Endodermal cell (in vitro differentiated cells): ENCODE measurements at places on chromosomes 5 and 9.

- no peaks in the 10 kb centered on the region for H3K27me3 ChIP-seq
- no peak overlapping the region for H3K27ac ChIP-seq
- peak; percentile 53 for DNase-seq
- H3K36me3 ChIP-seq: no peaks in the 10 kb centered on the region
Observed at GRCh38 chr5:114857941-114858551, 311.7 kb downstream of the TRIM36 start.

- DNase-seq: no peak
Observed at GRCh38 chr9:131727795-131728545, 11.9 kb downstream of the RAPGEF1 start.

GRCh38 chr9:122151267-122151828, 8.2 kb downstream of the NDUFA8 start:
- no peak overlapping the region for H3K27ac ChIP-seq
- no peaks in the 10 kb centered on the region for H3K27me3 ChIP-seq
- H3K4me1 ChIP-seq: no peaks in the 10 kb centered on the region
- H3K36me3 ChIP-seq: peaks cover 58% of the 10 kb centered on the region
- no peak overlapping the region for H3K4me3 ChIP-seq

GRCh38 chr5:157088342-157088990, 20.4 kb downstream of the HAVCR2 start:
- no peaks in the 10 kb centered on the region for H3K4me1 ChIP-seq
- H3K27ac ChIP-seq: no peak overlapping the region
- DNase-seq: no peak
- no peaks in the 10 kb centered on the region for H3K27me3 ChIP-seq
- no peak overlapping the region for H3K4me3 ChIP-seq
- no peaks in the 10 kb centered on the region for H3K36me3 ChIP-seq

DNA sequence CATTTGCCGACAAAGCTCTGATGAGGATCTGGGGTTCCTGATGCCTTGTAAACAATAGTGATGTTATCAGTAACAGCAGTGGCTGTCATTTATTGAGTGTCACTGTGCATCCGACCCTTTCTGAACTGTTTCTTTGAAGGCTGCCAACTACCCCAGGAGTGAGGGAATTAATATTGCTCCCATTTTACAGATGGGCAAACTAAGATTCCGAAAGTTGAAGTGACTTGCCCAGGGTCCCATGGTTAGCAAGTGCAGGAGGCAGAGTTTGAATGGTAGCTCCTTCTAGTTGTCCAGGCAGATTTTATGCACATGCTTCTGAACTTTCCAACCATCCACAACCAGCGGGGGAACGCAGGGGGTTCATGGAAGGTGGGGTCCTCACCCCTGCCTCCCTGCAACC, 81.9 kb downstream of the COL27A1 start:
- H3K36me3 ChIP-seq: peaks cover 37% of the 10 kb centered on the region
- DNase-seq: no peak
- no peaks in the 10 kb centered on the region for H3K27me3 ChIP-seq
- no peak overlapping the region for H3K27ac ChIP-seq
- H3K4me3 ChIP-seq: no peak overlapping the region
- H3K4me1 ChIP-seq: peaks cover 3% of the 10 kb centered on the region

GRCh38 chr9:98022447-98022846, 34.1 kb upstream of the NANS start:
- H3K4me3 ChIP-seq: no peak overlapping the region
- H3K4me1 ChIP-seq: no peaks in the 10 kb centered on the region
- DNase-seq: no peak

DNA sequence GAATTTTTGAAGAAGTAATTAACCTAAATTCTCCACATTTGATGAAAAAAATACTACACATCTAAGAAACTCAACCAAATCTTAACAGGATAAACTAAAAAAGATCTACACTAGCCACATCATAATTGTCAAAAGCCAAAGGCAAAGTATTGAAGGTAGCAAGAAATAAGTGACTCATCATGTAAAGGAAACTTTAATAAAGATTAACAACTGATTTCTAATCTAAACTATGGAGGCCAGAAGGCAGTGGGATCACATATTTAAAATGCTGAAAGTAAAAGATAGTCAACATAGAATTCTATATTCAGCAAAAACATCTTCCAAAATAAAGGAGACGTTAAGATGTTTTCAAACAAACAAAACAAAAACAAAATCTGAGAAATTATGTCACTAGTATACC, 2002.9 kb downstream of the MAT2B start:
- H3K27me3 ChIP-seq: no peaks in the 10 kb centered on the region
- no peaks in the 10 kb centered on the region for H3K4me1 ChIP-seq
- H3K36me3 ChIP-seq: no peaks in the 10 kb centered on the region
- no peak for DNase-seq

DNA sequence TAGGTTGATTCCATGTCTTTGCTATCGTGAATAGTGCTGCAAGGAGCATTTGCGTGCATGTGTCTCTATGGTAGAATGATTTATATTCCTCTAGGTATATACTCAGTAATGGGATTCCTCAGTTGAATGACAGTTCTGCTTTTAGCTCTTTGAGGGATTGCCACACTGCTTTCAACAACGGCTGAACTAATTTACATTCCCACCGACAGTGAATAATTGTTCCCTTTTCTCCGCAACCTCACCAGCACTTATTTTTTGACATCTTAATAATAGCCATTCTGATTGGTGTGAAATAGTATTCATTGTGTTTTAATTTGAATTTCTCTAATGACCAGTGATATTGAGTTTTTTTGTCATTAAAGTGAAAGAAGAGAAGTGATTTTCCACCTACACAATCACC, 18.5 kb downstream of the IFNA5 start:
- no peak for DNase-seq
- no peaks in the 10 kb centered on the region for H3K4me1 ChIP-seq
- no peaks in the 10 kb centered on the region for H3K36me3 ChIP-seq
- H3K27me3 ChIP-seq: peaks cover 76% of the 10 kb centered on the region
- no peak overlapping the region for H3K27ac ChIP-seq
- H3K4me3 ChIP-seq: no peak overlapping the region

- peaks cover 6% of the 10 kb centered on the region for H3K4me1 ChIP-seq
- peak; percentile 69 for DNase-seq
- H3K4me3 ChIP-seq: no peak overlapping the region
- H3K36me3 ChIP-seq: no peaks in the 10 kb centered on the region
Observed at GRCh38 chr5:141783005-141783946, 94.9 kb downstream of the PCDH1 start.

- H3K27ac ChIP-seq: no peak overlapping the region
- no peaks in the 10 kb centered on the region for H3K36me3 ChIP-seq
- no peak for DNase-seq
- H3K27me3 ChIP-seq: peaks cover 43% of the 10 kb centered on the region
Observed at GRCh38 chr9:122124528-122124927, 31.4 kb upstream of the TTLL11 start.

DNA sequence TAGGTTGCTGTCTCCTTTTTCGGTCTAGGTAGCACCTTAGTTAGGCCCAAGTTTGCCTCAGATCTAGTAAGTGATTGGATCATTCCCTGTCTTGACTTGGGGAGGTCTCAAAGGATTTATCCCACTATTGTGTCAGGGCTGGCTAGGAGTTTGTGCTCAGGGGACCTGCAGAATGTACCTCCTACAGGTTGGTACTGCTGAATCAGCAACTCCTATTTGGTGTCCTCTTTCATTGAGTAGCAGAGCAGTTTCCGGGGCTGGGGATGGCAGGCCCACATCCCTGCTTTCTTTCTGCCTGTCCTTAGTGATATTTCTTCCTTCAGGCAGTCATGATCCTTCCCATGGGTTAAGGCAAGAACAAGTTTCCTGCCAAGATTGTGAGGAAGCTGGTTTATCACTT, 192.9 kb upstream of the CCNH start:
- no peak overlapping the region for H3K27ac ChIP-seq
- no peaks in the 10 kb centered on the region for H3K4me1 ChIP-seq
- no peak for DNase-seq
- no peaks in the 10 kb centered on the region for H3K27me3 ChIP-seq
- no peaks in the 10 kb centered on the region for H3K36me3 ChIP-seq
